Activated CD4-positive, alpha-beta memory T cell treated with anti-CD3 and anti-CD28 coated beads for 36 hours (primary cell): ENCODE measurements at places on chromosomes 6 and 20. TPM values are rescaled to one million over a fixed set of nuclear protein-coding genes. Genes with fewer than 3 reads are reported as not detected.

DNA sequence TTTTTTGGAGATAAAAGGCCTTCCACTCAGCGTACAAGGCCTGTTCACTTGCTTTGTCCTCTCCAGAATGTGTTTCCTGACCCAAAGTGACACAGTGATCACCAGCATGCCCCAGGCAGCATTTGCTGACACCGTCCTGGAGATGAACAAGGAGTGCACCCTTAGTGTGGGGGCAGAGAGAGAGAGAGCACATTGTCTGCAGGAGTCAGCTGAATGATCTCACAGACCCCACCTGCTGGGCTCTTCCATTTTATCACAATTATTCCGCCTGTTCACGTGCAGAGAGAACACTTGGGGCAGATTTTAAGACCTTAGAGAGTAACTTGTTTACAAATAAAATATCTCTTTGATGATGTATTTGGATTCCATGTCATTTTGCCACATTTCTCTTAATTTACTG is 22.4 kb upstream of the MAS1L start:
- peaks cover 3% of the 10 kb centered on the region for H3K4me1 ChIP-seq
- DNase-seq: no peak
- peaks cover 6% of the 10 kb centered on the region for H3K27me3 ChIP-seq
- no peak overlapping the region for H3K4me3 ChIP-seq

GRCh38 chr20:9609887-9610502 is 95.6 kb downstream of the LAMP5 start:
- H3K4me3 ChIP-seq: no peak overlapping the region
- peak; percentile 55 for DNase-seq
- no peak overlapping the region for H3K27ac ChIP-seq
- H3K36me3 ChIP-seq: no peaks in the 10 kb centered on the region
- no peaks in the 10 kb centered on the region for H3K4me1 ChIP-seq

DNA sequence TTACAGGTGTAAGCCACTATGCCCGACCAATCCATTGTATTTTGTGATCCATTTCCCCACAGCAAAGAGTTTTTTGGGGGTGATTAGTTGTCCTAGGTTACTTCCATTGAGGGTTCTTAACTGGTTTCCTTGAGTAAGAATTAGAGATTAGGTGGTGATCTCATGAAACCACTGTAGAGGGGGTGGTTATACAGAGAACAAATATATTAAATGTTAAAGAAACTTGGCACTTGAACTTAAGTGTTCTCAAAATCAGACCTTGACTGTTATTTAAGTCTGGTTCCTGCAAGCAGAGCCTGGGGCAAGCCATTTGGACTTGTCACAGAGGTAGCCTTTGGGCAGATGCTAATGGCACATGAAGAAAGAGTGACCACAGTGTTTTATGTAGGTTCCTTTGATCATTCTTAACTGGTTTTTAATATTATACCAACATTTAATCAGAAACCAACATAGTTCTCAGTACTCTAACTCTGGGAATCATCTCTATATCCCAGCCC is 288.5 kb downstream of the SOX4 start:
- H3K27me3 ChIP-seq: no peaks in the 10 kb centered on the region
- H3K4me1 ChIP-seq: no peaks in the 10 kb centered on the region
- DNase-seq: no peak
- no peak overlapping the region for H3K27ac ChIP-seq
- no peaks in the 10 kb centered on the region for H3K36me3 ChIP-seq
- H3K4me3 ChIP-seq: no peak overlapping the region

- no peak for DNase-seq
- no peak overlapping the region for H3K27ac ChIP-seq
- peaks cover 6% of the 10 kb centered on the region for H3K4me1 ChIP-seq
These were observed 167.2 kb upstream of the THEMIS start for GRCh38 chr6:128068119-128068479.

The CYP39A1 gene
- not detected for total RNA-seq

The GCLC gene
- total RNA-seq: 27.2 TPM

- H3K4me1 ChIP-seq: peaks cover 31% of the 10 kb centered on the region
- H3K27me3 ChIP-seq: no peaks in the 10 kb centered on the region
- no peaks in the 10 kb centered on the region for H3K36me3 ChIP-seq
These were observed 63.6 kb downstream of the GTF2H5 start for GRCh38 chr6:158231551-158232315.

DNA sequence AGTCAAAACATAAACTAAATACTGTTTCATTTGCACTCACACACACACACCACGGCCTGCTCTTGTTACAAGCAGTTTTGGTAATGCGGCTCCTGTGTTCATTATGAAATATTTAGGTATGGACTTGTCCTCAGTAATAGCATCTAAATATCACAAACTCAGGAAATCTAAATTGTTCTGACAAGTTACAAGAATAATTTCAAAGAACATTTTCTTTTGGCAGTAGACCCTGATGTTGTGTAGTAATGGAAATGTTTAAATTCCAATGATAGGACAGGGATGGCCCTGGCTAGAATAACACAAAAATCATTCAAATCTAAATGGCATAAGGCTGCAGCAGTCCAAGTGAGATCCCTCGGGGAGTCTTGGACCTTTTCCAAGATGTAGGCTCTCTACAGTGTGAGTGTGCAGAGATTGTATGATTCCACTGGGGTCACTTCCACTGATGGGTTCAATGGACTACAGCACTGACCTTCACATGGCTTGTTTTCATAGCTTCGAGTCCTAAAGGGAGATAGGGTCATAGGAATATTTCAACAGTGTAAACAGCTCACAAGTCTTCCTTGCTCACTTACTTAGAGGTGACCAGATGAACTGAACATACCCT is 210.6 kb upstream of the PLCB4 start:
- H3K27me3 ChIP-seq: no peaks in the 10 kb centered on the region
- no peaks in the 10 kb centered on the region for H3K4me1 ChIP-seq

DNA sequence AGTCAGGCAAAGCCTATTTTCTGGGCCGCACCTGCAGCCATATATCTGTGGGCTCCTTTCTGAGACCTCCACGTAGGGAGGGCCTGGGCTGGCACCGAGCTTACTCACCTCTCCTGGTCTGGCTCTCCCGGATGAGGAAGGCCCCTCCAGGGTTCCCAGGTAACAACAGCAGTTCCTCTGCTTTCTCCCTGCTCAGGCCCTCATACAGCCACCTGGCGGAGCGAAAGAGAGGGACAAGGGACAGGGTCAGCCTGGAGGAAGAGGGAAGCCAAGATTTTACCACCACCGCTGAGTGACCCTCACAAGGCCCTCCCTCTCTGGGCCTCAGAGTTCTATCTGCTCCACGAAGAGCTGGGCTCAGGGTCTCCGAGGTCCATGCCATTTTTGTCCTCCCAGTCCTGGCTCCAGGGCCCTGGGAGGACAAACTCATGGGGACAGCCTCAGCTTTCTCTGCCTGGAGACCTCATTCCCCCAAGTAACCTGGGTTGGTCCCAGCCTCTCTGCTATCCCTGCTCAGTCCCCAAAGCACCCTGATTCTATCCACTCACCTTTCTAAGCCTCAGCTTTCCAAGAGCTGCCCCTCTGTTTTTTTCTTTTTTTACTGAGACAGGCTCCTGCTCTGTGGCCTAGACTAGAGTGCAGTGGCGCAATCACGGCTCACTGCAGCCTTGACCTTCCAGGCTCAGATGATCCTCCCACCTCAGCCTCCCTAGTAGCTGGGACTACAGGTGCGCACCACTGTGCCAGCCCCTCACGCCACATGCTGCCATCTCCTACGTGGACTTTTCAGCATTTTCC is 13.3 kb downstream of the SLA2 start:
- H3K4me1 ChIP-seq: peaks cover 33% of the 10 kb centered on the region
- H3K27ac ChIP-seq: peak overlapping the region; percentile 52
- no peak for DNase-seq
- no peak overlapping the region for H3K4me3 ChIP-seq
- H3K36me3 ChIP-seq: peaks cover 44% of the 10 kb centered on the region

DNA sequence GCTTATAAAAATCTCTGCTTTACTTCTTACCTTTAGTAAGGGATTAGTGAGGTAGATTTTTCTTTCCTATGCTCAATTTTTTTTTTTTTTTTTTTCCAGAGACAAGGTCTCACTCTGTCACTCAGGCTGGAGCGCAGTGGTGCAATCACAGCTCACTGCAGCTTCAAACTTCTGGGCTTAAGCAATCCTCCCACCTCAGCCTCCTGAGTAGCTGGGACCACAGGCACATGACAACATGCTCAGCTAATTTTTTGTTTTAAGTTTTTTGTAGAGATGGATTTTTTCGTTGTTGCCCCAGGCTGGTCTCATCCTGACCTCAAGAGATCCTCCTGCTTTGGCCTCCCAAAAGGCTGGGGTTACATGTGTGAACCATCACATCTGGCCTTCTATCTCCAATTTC is 58.9 kb upstream of the RREB1 start:
- no peaks in the 10 kb centered on the region for H3K36me3 ChIP-seq
- H3K27ac ChIP-seq: no peak overlapping the region
- DNase-seq: no peak
- peaks cover 13% of the 10 kb centered on the region for H3K4me1 ChIP-seq

The CLPSL1 gene
- total RNA-seq: not detected

The IFNGR1 gene
- total RNA-seq: 27.7 TPM

The PROKR2 gene
- not detected for total RNA-seq

DNA sequence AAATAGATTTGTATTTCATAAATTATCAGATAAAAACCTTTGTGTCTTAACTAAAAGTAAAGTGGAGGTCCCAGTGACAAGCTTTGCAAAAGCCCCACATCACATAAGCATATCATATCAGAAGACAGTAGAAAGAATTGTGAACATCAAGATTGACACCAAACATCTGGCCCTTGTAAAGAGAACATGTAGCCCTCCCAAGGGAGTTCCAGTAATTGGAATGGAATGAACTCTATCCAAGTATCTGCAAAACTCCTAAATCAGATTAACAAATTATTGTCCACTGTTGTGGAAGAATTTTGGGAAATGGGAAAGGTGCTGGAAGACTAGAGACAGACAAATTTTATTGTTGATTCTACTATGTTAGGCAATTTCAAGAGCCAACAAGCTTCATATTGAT is 268.8 kb downstream of the KCNQ5 start:
- DNase-seq: no peak
- H3K27ac ChIP-seq: no peak overlapping the region
- H3K36me3 ChIP-seq: peaks cover 2% of the 10 kb centered on the region
- H3K27me3 ChIP-seq: no peaks in the 10 kb centered on the region
- H3K4me3 ChIP-seq: no peak overlapping the region
- H3K4me1 ChIP-seq: no peaks in the 10 kb centered on the region

DNA sequence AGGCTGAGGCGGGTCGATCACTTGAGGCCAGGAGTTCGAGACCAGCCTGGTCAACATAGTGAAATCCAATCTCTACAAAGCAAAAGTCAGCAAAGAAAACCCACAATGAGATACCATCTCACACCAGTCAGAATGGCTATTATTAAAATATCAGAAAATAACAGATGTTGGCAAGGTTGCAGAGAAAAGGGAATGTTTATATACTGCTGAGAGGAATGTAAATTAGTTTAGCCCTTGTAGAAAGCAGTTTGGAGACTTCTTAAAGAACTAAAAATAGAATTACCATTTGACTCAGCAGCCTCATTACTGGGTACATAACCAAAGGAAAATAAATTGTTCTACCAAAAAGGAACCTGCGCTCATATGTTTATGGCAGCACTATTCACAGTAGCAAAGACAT is 16.7 kb upstream of the GCM1 start:
- H3K27me3 ChIP-seq: no peaks in the 10 kb centered on the region
- H3K27ac ChIP-seq: no peak overlapping the region
- no peak overlapping the region for H3K4me3 ChIP-seq
- H3K36me3 ChIP-seq: no peaks in the 10 kb centered on the region

GRCh38 chr6:97215157-97215769 is 67.8 kb downstream of the MMS22L start:
- H3K4me3 ChIP-seq: no peak overlapping the region
- no peaks in the 10 kb centered on the region for H3K27me3 ChIP-seq
- no peaks in the 10 kb centered on the region for H3K4me1 ChIP-seq

The KCNK5 gene
- 16.5 TPM for total RNA-seq

- H3K36me3 ChIP-seq: no peaks in the 10 kb centered on the region
- no peak overlapping the region for H3K4me3 ChIP-seq
- no peak for DNase-seq
These were observed 43.1 kb upstream of the SNX9 start for GRCh38 chr6:157779705-157780604.

DNA sequence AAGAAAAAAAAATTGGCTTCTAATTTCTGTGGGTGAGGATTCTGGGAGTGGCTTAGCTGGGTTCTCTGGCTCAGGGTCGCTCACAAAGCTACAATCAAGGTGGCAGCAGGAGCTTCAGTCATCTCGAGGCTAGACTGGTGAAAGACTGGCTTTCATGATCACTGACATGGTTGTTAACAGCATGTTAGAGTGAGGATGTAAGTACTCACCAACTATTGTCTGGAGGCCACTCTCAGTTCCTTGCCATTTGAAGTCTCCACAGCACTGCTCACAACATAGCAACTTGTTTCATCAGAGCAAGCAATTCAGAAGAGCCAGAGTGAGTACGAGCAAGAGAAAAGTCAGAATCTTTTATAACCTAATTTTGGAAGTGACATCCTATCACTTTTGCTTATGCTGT is 145.7 kb upstream of the PRSS16 start:
- H3K27ac ChIP-seq: no peak overlapping the region
- peaks cover 7% of the 10 kb centered on the region for H3K4me1 ChIP-seq
- no peak for DNase-seq
- H3K27me3 ChIP-seq: peaks cover 23% of the 10 kb centered on the region
- no peak overlapping the region for H3K4me3 ChIP-seq

- no peak overlapping the region for H3K4me3 ChIP-seq
- DNase-seq: no peak
- no peaks in the 10 kb centered on the region for H3K27me3 ChIP-seq
- no peak overlapping the region for H3K27ac ChIP-seq
- H3K4me1 ChIP-seq: peaks cover 9% of the 10 kb centered on the region
These were observed 17.7 kb downstream of the C20orf203 start for GRCh38 chr20:32655903-32656512.

DNA sequence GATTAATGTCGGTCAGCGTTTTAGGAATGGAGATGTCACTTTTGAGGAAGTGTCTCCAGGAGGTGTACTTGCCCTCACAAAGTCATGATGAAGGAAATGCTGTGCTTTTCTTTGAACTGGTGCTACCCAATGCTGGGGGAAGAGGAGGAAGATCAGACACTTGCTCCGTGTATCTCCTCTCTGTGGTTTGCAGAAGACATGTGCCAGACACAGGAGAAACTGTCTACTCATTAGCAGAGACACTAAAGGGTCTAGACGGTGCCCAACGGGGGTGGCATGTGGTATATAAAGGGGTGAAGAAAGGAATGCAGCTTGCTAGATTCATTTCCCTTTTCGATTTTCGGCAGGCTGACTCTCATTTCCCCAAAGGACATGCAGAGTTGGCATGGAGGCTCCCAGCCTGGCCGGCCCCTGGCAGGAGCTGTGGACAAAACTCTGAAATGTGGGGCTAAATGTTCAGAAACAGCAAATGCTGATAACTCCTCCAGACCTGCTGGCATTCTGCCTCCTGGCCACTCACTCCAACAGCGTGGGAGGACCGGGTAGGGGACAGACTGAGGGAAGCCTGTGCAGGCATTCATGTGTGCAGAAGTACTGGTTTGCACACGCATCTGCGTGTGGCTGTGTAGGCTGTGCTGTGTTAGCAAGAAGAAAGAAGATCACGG is 59.6 kb upstream of the QKI start:
- DNase-seq: no peak
- H3K4me1 ChIP-seq: no peaks in the 10 kb centered on the region
- H3K27ac ChIP-seq: no peak overlapping the region

The PPP2R5D gene
- total RNA-seq: 59.1 TPM

The HLA-DQA2 gene
- total RNA-seq: not detected

GRCh38 chr6:90350689-90351554 is 54.3 kb upstream of the BACH2 start:
- peak; percentile 67 for DNase-seq
- H3K27me3 ChIP-seq: peaks cover under 1% of the 10 kb centered on the region
- peaks cover 44% of the 10 kb centered on the region for H3K4me1 ChIP-seq
- H3K36me3 ChIP-seq: no peaks in the 10 kb centered on the region
